ENCODE measurements at places on chromosomes 5 and 9.

- DNase-seq: no peak
Measured at GRCh38 chr5:38872826-38873225, 27.0 kb downstream of the OSMR start.

DNA sequence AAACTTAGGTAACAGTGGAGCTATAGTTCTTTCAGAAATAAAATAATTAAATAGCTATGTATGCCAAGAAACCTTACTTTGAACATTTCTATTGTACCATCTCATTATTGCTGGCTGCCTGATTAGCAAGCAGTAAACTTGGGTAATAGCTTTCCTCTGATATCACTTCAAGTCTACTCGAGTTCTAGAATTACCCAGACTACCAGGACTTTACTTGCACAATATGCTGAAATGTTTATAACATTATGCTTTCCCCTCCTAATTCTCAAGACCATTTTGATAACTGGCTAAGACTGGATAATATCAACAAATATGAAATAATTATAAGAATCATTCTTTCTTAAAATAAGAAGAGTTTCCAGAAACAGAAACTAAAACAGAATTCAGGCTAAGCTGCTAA lies 512.6 kb downstream of the RAB3C start:
- no peak for DNase-seq

DNA sequence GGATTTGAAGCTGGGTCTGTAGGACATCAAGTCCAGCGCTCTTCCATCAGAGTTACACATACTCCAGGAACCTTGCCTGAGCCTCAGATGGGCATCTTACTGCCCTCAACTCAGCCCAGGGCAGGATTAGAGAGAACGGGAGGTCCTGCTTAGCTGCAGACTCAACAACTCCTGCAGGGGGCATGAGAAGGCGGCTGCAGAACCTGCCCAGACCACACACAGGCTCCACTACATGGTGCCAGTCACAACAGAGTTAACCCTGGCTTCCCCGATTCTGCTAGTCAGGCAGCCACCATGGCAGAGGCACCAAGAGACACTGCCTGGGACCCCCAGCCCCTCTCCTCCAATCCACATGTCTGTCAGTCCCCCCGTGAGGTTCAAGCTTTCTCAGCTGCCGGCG lies 23.9 kb upstream of the CPLX2 start:
- DNase-seq: no peak

GRCh38 chr5:145987856-145988255 lies 51.5 kb downstream of the SH3RF2 start:
- no peak for DNase-seq

DNA sequence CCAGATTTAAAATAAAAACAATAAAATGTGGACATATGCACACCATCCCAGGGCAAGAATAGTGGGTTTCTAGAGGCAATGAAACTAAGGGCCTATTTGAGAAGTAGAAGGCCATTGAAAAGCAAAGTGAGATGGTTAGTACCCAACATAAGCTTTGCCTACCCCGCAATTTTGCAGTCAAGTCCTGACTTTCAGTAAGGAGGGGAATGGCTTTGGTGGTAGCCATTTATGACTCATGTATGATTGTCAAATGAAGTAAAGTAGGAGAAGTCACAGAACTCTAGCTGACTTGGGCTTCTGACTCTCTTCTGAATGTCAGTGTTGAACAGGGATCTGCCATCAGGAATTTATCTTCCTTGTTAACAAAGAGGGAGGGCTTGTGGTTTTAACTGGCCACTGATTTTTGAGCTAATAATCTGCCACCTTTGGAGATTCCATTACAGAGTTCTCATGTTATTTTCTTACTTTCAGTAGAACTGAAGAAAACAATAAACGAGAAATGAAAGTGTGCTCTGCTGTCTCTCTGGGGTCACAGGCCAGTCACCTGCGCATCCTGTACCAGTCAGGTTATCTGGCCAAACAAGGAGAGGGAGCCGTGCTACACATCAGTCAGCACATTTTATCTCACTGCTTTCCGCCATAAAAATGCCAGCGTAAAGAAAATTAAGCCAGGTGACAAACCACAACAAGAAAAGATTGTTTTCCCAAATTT lies 14.3 kb upstream of the SNCAIP start:
- no peak for DNase-seq

DNA sequence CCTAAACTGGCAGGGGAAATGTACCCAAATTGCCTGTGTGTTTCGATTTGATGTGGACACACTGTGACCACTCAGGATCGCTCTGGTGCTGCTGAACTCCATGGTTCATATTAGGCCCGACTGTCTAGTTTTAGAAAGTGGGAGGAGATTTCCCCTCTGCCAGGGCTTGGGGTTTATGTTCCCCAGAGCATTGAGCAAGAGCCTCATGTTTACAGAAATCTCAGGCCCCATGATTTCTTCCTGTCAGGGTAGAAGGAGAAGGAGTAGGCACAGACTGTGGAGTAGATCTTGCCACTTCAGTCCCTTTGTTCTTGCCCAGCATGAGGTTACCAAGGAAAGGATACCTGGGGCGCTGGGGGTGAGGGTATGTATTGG lies 40.8 kb upstream of the GLRX start:
- no peak for DNase-seq

GRCh38 chr9:15743512-15743911 lies 190.7 kb downstream of the CCDC171 start:
- no peak for DNase-seq

DNA sequence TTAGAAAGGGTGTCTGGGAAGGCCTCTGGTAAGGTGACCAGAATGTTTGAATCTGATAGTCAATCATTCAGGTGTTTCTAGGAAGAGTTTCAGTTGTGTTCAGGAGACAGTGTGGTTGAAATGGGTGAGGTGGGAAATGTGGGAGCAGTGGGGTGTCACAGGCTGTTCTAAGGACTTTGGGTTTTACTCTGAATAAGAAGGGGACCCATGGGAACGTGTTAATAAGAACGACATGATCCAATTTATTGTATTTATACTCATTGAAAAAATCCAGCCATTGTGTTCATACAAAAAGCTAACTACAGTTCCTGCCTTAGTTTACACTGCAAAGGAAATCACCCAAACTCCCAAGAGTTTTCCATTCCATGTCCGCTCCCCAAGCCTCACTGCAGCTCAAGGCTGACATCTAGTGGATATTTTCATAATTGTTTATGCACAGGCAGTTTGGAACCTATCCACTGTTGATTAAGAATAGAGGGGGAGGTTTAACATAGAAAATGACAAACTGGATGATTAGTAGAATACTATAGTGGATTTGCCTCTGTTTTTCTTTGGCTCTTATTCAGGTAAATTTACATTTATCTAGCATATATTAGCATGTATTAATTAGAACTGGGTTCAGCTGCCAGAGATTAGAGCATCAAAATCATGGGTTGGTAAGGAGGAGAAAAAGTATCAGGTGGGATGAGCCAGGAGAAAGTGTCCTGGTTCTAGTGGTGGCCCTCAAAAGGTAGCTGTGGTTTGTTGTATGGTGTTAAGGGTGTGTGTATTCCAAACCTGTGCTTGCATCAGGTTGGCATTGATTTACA lies 17.7 kb downstream of the CAVIN4 start:
- DNase-seq: no peak

DNA sequence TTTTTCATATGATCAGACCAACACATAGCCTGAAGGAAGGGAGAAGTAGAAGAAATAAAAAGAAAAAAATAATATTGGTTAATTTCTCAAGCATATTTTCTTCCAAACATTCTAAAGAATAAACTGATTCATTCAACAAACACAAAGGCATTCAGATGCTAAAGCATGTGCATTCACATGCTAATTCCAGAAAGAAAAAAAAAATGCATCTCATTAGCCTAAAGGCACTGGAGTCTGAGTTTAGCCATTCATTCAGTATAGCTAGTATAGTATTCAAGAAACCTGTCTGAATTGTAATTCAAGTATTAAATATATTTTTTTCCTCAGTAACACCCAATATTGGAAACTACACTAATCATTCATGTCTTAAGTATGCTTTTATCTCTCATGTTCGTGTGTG lies 61.0 kb upstream of the FER start:
- no peak for DNase-seq

GRCh38 chr5:132064738-132065331 lies 4.4 kb downstream of the IL3 start:
- DNase-seq: peak; percentile 71

- DNase-seq: no peak
Measured at GRCh38 chr5:127529904-127530682, 12.7 kb downstream of the PRRC1 start.

DNA sequence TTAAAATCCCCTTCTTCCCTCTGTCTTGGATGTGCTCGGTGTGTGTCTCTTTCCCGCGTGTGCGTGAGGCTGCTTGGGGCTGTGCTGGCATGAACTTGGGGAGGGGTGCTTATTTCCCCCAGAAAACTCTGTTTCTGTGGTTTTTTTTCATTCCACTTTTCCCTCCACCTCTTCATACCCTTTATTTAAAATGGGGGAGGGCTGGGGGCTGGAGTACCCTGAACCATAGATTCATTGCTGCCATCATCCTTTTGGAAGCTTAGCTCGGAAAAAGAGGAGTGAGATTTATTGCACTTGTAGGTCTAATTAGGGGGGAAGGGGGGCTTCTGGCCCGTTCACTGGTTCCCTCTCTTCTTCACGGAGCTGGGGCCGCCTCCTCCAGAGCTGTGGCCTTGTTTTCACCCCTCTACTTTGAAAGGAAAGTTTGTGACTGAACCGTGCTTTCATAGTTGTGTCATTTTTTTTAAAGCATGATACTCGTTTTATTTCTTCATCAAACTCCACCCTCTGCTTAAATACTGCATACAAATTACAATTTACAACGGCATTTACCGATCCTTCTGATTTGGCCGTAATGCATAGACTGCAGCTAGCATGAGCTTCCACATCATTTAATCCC lies 2.9 kb downstream of the NR2F1 start:
- DNase-seq: no peak

- no peak for DNase-seq
Measured at GRCh38 chr9:108119530-108120113, 630.1 kb upstream of the KLF4 start.

- DNase-seq: no peak
Measured at GRCh38 chr9:133273098-133273497, 1.9 kb downstream of the ABO start.

DNA sequence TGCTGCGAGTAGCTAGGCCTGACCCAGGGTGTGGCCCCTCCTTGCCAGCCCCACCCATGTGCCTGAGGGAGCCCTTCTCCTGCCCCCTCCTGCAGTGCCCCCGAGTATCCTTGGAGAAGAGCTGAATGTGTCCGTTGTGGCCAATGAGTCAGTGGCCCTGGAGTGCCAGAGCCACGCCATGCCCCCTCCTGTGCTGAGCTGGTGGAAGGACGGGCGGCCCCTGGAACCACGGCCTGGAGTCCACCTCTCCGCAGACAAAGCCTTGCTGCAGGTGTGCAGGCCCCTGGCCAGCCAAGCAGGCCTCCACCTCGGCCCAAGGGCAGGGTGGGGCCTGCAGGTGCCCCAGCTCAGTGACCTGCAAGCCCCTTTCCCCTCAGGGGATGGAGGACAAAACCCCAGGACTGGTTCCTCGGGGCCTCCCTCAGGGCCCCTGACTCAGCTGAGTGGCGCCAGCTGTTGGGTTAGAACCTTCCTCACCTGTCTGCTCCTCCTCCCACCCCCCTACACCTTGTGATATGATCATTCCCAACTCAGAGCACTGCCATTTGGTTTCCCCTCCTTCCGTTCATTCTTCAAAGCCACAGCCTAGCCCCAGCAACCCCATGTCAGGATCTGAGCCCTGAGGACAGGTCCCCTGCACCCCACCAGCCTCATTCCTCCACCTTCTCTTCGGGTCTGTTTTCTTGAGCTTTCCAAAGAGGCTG lies 80.0 kb upstream of the ASS1 start:
- DNase-seq: no peak

GRCh38 chr9:135046739-135047350 lies 40.6 kb upstream of the OLFM1 start:
- DNase-seq: no peak

GRCh38 chr5:153425914-153426313 lies 64.6 kb upstream of the GRIA1 start:
- no peak for DNase-seq

DNA sequence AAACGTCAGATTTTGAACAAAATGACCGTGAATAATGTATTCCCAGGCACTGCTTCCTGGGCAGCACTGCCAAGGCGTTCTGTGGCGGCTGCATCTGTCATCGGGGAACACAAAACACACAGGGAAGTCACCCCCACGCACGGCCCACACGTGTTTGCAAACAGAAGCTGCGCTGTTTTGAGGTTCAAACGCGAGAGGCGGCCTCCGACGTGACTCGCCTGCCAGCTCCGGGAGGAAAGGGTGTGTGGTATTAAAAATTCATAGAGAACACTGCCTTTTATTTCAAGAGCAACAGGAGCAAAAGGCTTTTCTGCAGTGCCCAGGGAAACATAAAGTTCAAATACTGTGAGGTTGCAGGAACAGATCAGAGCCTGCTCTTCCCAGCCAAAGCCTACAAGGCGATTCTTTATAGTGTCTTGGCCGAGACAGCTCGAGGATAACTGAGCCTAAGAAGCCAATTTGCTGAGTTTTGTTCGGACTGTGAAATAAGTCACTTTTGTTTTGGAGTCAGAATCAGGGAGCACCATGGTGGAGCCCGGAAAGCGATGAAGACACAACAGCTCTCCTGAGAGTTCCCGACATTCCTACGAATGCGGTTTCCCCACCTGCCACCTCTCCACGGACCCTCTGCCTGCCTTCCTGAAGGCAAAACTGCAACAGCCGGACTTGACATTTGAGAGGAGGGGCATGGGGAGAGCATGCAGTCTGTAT lies 115.3 kb upstream of the IRX2 start:
- no peak for DNase-seq

GRCh38 chr5:110727025-110727314 lies 499 bp upstream of the TMEM232 start:
- no peak for DNase-seq

- no peak for DNase-seq
Measured at GRCh38 chr5:68454766-68455165, 239.2 kb downstream of the PIK3R1 start.

DNA sequence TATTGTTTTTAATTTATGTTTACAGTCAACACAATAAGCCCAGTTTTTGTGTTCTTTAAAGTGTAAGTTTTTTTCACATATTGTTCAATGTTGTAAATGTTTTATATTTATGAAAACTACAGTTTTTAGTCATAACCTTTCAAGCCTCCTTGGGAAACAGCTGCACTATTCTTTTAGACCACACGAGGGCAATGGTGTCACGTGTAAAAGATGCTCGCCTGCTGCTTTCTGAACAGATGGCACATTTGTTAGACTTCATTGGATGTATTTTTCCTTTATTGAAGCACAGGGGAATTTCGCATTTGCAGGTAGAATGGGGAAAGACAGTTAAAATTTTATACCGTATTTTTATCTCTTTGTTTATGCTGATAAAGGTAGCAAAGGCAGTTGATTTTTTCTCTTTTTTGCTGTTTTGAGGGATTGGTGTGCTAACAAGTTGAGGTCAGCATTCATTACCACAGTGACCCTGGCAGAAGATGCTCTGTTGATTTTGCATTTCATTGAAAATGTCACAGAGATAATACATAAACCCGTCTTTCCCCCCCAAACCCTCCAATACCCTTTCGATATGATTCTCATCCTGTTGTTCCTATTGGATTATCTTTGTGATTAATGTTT lies 59.0 kb downstream of the MAT2B start:
- DNase-seq: peak; percentile 28

All from stimulated activated CD8-positive, alpha-beta memory T cell treated with anti-CD3 and anti-CD28 coated beads, Interleukin-4, amount 100 ng/mL, for 1 hour (primary cell).